ENCODE measurements at places on chromosomes 5 and 9.

DNA sequence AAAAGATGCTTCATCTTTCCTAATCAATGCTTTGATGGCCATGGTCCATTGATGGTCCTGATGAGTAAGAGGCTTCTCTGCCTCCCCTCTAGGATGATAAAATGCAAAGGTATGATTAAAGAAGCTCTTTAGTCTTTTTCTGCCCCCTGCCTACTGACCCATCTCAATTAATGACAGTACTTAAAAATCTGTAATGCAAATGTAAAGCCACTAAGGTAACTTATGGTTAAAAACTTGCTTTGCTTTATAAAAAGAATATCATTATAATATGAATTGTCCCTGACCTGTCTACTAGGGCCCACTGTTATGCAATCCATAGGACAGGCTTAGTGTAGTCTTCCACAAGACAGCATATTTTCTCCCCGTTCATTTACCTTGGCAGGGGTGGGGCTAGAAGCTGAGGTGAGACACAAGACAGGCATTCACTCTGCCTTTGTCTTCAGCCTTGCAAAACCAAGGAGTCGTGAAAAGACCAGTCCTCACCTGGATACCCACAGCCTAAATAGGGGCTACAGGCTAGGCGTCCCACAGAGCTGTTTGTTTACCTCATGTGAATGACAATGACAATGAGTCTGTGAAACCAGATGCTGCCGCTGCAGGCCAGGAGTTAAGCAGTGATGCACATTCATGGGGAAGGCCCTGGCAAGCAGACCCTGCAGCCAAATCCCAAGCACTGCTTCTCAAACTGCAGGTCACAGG is 60.4 kb downstream of the BNC2 start:
- no peak for DNase-seq

DNA sequence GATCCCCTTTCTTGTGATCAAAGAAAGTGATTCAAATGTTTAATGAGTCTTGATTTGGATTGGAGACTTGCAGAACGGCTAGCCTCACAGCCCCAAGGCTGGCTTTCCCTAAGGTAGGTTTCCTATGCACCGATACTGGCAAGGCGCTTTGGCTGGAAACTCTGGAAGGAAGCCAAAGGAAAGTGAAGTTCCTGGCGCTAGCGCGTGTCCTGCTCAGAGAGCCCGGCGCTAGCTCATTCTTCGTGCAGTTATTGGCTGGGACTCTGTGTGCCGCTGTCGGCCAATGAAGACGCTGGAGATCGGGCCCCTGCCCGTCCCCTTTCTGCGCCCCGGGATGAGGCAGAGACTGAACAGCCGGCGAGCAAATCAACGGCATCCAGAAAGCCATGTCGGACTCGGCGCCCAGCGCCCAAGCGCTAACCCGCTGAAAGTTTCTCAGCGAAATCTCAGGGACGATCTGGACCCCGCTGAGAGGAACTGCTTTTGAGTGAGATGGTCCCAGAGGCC is at the start of gene PCDHGC3:
Gene PCDHGC3, plus strand, starts transcription at position 342 of the 507 bp plus-strand sequence. Its CDS starts 151 bp downstream, at position 493.
- DNase-seq: peak; percentile 91

- DNase-seq: peak; percentile 61
Observed at GRCh38 chr9:126499005-126499910, 114.5 kb upstream of the LMX1B start.

DNA sequence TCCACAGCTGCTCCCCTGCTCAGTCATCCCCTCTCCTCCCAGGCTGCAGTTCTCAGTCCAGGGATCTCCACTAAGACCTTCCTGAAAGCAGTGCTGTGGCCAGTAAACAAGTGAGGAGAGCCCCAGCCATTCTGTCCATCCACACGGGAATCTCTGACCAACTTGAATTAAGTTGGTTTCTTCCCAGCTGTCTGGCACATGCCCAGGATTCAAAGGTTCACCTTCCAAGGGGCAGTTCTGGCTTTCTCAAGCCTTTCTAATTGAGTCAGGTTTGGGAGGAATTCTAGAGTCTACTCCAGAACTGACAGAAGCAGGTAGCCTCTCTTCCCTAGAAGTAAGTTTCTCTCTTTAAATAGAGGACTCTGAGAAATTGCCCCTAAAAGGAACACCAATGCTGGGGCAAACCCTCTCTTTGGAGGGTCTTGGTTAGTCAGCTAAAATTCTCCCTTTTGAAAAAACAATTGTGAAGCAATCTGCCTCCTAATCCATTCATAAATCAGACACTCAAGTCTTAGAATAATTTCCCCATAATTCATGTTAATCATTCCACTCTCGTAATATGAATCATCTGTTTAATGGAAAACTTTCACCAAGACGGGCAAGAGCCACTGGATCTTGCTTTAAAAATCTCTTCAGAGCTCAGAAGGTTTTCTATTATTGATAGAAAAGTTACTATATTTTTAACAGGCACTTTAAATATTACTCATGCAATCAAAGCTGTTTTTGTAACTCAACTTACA is 133.8 kb downstream of the SPOCK1 start:
- no peak for DNase-seq
